ENCODE measurements at places on chromosomes 12 and 14.

DNA sequence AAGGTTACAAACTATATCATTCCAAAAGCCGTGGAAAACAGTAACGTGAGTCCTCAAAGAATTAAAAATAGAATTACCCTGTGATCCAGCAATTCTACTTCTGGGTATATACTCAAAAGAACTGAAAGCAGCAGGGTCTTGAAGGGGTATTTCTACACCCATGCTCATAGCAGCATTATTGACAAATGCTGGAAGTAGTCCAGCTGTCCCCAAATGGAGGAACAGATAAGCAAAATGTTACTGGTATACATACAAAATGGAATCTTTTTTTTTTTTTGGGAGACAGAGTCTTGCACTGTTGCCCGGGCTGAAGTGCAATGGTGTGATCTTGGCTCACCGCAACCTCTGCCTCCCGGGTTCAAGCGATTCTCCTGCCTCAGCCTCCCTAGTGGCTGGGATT, 32.9 kb downstream of the ADIPOR2 start:
- DNase-seq, result no peak

DNA sequence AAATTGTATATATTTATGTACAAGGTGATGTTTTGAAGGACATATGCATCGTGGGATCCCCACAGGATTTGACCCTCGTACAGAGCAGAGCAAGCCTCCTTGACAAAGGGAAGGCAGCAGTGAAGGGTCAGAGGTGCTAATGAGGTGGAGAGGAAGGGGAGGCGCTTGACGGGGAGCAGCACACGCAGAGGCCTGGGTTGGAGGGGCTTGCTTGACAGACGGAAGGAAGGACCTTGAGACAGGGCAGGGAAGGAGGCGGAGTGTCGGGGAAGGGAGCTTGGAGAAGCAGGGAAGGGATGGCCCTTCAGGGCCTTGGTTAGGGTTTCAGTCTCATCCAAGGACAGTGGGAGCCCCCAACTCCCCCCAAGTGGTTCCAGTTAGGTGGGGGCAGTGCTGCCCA, 52.6 kb downstream of the ZNF664 start:
- DNase-seq, result no peak

GRCh38 chr12:53836119-53836655, 84.4 kb upstream of the CISTR start:
- no peak for DNase-seq

DNA sequence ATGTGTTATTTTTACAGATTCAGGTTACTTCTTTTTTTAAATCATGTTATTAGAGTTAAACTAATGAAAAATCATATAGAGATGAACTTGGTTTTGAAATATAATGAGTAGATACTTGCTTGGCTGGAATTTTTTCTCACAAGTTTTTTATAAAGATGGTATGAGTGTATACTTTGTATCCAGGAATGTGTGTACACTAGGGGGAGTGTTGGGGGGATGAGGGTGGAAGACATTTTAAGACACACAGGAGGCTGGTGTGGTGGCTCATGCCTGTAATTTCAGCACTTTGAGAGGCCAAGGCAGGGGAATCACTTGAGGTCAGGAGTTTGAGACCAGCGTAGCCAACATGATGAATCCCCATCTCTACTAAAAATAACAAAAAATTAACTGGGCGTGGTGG, 23.2 kb downstream of the PPM1A start:
- DNase-seq, result no peak

GRCh38 chr12:112936264-112936663, 2.0 kb upstream of the OAS3 start:
- DNase-seq, result no peak

- peak; percentile 38 for DNase-seq
Measured at GRCh38 chr12:96986883-96987523, 79.9 kb downstream of the NEDD1 start.

Measured in foreskin fibroblast (primary cell).